ENCODE measurements at places on chromosomes 7 and 10. TPM values are rescaled to one million over a fixed set of nuclear protein-coding genes. Genes with fewer than 3 reads are reported as not detected.

DNA sequence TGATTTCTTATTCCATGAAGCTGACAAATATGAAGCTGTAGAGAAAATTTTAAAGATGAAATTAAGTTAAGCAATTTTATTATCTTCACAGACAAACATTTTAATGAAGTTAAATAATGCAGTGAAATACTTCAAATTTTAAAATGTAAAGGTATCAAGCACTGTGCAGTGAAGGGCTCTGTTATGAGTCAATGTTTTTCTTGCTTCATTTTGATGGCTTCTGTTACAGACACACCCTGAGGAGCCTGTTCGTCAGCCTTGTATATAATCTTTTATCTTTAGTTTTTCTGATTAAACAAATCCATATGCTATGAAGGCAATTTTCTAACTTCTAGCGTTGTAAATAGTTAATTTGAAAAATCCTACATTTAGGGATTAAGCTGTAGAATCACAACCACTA, 18.5 kb downstream of the VSTM2A start:
- H3K27me3 ChIP-seq, result no peaks in the 10 kb centered on the region
- H3K36me3 ChIP-seq, result no peaks in the 10 kb centered on the region
- no peaks in the 10 kb centered on the region for H3K4me1 ChIP-seq
- DNase-seq, result no peak

DNA sequence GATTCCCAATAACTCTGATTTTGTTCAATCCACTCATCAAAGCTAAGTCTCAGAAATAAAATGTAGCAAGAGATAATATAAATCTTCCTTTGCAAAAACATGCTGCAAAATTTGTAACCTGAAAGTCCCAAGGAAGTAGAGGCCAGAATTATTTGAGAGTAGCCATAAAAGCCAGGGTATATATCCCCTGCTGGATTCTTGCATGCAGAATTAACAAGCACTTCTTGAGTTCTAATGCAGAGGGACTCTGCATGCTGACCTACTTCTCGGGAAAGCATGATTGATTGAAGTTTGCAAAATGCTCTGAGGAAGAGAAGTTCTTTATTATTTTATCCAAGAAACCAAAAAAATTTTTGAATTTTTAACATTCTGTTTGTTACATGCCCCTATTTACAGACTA, 121.6 kb downstream of the THSD7A start:
- no peak for DNase-seq
- no peak overlapping the region for H3K27ac ChIP-seq
- no peaks in the 10 kb centered on the region for H3K27me3 ChIP-seq

DNA sequence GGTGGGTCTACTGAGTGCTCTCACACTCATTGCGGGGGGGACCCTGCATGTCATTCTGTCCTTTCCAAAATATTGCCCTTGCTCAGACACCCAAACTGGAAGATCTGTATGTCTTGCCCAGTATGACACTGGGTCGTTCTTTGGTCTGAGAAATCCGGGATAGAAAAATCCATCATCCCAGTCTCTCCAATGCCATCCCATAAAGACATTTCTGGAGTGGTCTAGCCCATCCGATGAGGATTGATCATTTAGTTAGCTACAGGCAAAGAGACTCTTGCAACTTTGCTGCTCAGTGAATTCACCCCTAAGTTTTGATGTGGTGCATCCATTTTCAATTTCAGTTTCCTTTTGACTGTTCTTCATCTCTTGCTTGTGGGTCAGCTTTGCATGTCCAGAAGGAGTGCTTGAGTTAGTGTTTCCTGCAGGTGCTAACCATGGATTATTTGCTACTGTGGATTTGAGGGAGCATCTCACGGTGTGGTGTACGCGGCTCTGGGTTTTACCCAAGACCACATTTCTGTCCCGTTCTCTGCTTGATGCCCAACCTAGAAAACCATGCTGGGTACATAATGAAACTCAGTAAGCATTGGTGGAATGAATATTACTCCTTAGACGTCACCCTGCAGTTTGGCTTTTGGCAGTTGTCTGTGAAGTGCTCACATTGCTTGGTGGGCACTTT, 247.0 kb upstream of the MKI67 start:
- no peaks in the 10 kb centered on the region for H3K27me3 ChIP-seq
- H3K36me3 ChIP-seq, result no peaks in the 10 kb centered on the region
- H3K4me1 ChIP-seq, result no peaks in the 10 kb centered on the region

DNA sequence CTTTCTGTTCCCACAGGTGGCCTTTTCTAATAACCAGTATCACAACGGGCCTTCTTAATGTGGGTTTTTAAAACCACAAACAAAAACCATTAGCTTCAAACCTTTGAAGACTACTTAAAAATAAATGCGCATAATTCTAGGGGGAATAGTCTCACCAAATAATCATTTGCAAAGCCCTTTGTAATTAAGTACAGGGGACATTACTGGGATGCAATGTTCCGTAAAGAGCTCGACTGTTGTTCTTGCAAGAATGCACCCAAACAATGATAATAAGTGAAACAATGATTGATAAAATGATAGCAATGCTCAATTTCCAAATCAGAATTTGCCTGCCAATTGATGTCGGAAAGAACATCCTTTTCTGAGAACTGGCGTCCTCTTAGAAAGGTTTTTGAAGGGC, 589.1 kb upstream of the ADARB2 start:
- no peak overlapping the region for H3K4me3 ChIP-seq
- DNase-seq, result no peak
- no peaks in the 10 kb centered on the region for H3K4me1 ChIP-seq
- H3K36me3 ChIP-seq, result no peaks in the 10 kb centered on the region
- H3K27me3 ChIP-seq, result no peaks in the 10 kb centered on the region

DNA sequence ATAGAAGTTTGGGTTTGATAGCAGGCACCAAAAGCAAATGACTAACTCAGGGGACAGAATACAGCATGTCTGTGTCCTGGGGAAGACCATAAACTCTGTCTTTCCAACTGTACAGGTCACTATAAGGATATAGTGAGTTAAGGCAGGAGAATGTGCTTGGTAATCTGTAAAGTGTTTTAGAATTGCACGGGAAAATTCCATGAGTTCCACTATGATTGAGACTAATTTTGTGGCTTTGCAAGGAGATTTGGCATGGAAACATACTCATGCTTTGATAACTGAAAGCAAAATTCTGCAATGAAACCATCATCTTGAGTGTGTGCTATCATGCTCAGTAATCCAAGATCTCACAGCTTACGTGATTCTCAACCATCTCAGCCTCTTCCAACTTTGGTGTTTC, 152.6 kb downstream of the PKD1L1 start:
- no peaks in the 10 kb centered on the region for H3K27me3 ChIP-seq
- H3K4me3 ChIP-seq, result no peak overlapping the region
- peak; percentile 5 for DNase-seq
- no peaks in the 10 kb centered on the region for H3K4me1 ChIP-seq
- H3K36me3 ChIP-seq, result no peaks in the 10 kb centered on the region
- no peak overlapping the region for H3K27ac ChIP-seq

DNA sequence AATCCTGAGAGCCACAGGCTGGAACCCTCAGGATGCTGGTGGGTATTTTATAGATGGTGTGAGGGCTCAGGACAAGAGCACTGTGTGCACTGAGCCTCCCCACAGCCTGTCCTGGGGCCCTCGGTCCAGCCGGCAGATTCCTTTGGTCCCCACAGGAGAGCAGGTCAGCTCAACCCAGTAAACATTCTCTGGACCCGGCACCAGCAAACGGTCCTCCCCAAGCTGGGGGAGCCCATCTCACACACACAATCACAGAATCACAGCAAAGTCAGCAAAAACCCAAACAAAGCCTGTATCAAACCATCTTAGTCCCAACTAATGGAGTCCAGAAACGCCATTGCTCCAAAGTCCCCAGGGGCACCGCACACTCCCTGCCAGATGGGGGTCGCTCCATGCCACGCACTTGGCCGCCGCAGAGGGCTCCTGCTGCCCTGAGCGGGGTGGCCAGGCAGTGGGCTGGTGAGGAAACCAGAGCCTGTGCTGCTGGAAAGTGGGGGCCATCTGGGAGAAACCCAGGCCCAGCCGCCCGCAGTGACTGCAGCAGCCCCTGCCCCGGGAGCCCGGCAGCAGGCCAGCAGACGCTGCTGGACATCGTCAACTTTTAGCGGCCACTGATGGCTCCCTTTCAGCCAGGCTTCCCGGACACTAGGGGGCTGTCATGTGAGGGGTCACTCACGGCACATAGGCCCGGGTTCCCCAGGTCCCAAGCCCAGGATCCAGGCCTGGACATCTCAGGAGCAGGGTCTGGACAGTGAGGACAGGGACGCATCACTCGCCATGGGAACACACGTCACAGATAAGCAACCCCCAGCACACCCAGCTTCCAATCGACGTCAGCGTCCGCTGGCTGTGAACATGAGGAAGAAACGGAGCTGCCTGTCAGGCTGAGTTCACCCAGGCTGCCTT, 52.6 kb downstream of the DPYSL4 start:
- no peak for DNase-seq
- H3K36me3 ChIP-seq, result no peaks in the 10 kb centered on the region
- H3K27ac ChIP-seq, result no peak overlapping the region
- no peak overlapping the region for H3K4me3 ChIP-seq
- H3K27me3 ChIP-seq, result no peaks in the 10 kb centered on the region

GRCh38 chr10:822661-823367, 108.7 kb downstream of the LARP4B start:
- H3K27me3 ChIP-seq, result no peaks in the 10 kb centered on the region
- peaks cover 86% of the 10 kb centered on the region for H3K36me3 ChIP-seq
- DNase-seq, result no peak
- no peak overlapping the region for H3K27ac ChIP-seq
- H3K4me3 ChIP-seq, result no peak overlapping the region

The SPACDR gene
- total RNA-seq, result 2.1 TPM

The VWDE gene
- 11.8 TPM for total RNA-seq

- H3K27me3 ChIP-seq, result no peaks in the 10 kb centered on the region
- no peaks in the 10 kb centered on the region for H3K4me1 ChIP-seq
- peak; percentile 71 for DNase-seq
- no peaks in the 10 kb centered on the region for H3K36me3 ChIP-seq
Measured at GRCh38 chr10:14353291-14353913, 22.7 kb upstream of the FRMD4A start.

- no peak overlapping the region for H3K4me3 ChIP-seq
- H3K27me3 ChIP-seq, result peaks cover 15% of the 10 kb centered on the region
- H3K27ac ChIP-seq, result no peak overlapping the region
- H3K36me3 ChIP-seq, result no peaks in the 10 kb centered on the region
- DNase-seq, result no peak
- no peaks in the 10 kb centered on the region for H3K4me1 ChIP-seq
Measured at GRCh38 chr7:55641811-55642210, 69.5 kb upstream of the VOPP1 start.

GRCh38 chr7:152588350-152588749, 87.6 kb downstream of the XRCC2 start:
- no peak overlapping the region for H3K4me3 ChIP-seq
- no peak overlapping the region for H3K27ac ChIP-seq
- DNase-seq, result no peak
- H3K27me3 ChIP-seq, result no peaks in the 10 kb centered on the region
- no peaks in the 10 kb centered on the region for H3K4me1 ChIP-seq

GRCh38 chr7:98400542-98401340, at the start of gene BAIAP2L1:
TSS of gene BAIAP2L1 (minus strand) at chr7:98401090. CDS start at chr7:98400852, 238 bp downstream.
- no peak within 1 kb of the TSS for H3K27ac ChIP-seq
- DNase-seq, result peak; percentile 100

The LLCFC1 gene
- total RNA-seq, result not detected

The PHYHIPL gene
- total RNA-seq, result 0.52 TPM

DNA sequence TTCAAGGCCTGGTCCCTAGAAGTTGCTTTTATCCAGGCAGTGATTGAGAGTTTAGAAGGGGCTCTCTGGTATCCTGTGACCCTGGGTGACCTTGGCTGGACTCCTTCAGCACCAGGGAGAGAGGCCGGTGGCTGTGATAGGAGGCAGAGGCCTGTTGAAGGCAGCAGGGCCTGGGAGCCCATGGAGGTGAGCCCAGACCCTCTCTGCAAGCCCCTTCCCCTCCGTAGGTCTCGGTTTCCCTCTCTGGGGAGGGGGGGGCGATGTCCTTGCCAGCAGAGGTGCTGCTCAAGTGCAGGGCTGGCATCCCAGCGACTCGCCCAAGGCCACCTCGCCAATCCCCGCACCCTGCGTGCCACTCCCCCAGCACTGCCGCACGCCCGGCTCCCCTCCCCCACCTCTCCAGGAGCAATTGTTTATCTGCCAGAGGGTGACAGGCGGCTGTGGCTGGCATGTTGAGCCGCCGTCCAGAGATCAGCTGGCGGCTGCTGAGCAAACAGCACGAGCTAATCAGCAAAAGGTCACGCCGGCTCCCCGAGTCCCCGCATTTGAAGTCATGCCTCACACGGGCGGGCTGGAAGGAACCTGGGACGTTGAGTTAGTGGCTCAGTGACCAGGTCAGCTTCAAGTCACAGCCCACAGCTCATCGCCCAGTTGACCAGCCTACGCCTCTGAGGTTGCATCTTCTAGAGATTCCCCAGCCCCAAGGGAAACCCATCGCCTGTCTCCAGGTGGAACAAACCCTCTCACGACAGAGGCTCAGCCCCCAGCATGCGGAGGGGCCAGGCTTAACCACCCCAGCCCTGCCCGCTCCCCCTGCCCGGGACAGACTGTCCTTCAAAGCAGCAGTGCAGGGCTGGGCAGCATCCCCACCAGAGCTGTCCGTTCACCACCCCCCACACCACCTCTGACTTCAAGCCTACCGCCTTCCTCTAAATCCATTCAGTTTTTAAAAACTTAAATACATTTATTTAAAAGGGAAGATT, 43.7 kb downstream of the ELFN1 start:
- no peaks in the 10 kb centered on the region for H3K36me3 ChIP-seq
- peaks cover 3% of the 10 kb centered on the region for H3K4me1 ChIP-seq
- peak overlapping the region; percentile 80 for H3K27ac ChIP-seq
- DNase-seq, result peak; percentile 86
- no peaks in the 10 kb centered on the region for H3K27me3 ChIP-seq

The C10orf90 gene
- total RNA-seq, result 0.33 TPM

The VIPR2 gene
- total RNA-seq, result 1.2 TPM

GRCh38 chr7:77570330-77571011, 33.4 kb downstream of the PTPN12 start:
- no peaks in the 10 kb centered on the region for H3K4me1 ChIP-seq
- no peak for DNase-seq
- peaks cover 68% of the 10 kb centered on the region for H3K36me3 ChIP-seq
- H3K27me3 ChIP-seq, result no peaks in the 10 kb centered on the region
- no peak overlapping the region for H3K4me3 ChIP-seq

- H3K4me1 ChIP-seq, result no peaks in the 10 kb centered on the region
- DNase-seq, result no peak
- no peak overlapping the region for H3K4me3 ChIP-seq
- peaks cover 5% of the 10 kb centered on the region for H3K36me3 ChIP-seq
- H3K27ac ChIP-seq, result peak overlapping the region; percentile 85
Measured at GRCh38 chr10:21261842-21262294, 263.6 kb downstream of the SKIDA1 start.

DNA sequence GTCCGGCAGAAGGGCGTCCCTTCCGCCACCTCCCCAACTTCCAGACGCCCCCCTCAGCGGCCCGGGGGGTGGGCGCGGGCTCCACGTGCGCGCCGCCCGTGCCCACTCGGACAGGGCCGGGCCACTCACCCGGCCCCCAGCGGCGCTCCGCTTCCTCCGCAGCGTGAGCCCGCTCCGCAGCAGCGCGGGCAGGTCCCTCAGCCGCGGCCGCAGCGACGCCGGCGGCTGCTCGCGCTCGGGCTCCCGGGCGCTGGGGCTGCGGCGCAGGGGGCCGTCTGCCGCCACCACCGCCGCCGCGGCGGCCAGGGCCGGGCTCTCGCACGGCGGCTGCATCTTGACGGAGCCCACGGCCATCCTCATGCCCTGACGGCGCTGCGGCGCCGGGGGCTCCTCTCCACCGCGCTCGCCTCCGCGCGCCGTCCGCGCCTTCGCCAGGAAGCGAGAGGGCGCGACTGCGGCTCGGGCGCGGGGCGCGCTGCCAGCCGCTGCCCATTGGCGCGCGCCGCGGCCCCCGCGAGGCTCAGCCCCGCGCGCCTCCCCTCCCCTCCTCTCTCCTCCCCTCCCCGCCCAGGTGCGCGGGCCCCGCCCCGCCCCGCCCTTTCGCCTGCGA, at the start of gene RAPGEF5:
RAPGEF5 (minus strand) TSS at position 454 of the 610 bp plus-strand sequence; CDS start at position 360, 94 bp downstream.
- H3K36me3 ChIP-seq, result no peaks in the 10 kb centered on the region
- H3K4me1 ChIP-seq, result peaks cover 6% of the 10 kb centered on the region
- H3K4me3 ChIP-seq, result peak within 1 kb of the TSS; percentile 79
- H3K27ac ChIP-seq, result no peak within 1 kb of the TSS
- peak; percentile 85 for DNase-seq

All from endodermal cell (in vitro differentiated cells).